ENCODE measurements at places on chromosomes 1 and 21. TPM values are rescaled to one million over a fixed set of nuclear protein-coding genes. Genes with fewer than 3 reads are reported as not detected.

Gene INTS3
- 45.5 TPM for total RNA-seq

Gene MAGOH
- total RNA-seq = 89.5 TPM

DNA sequence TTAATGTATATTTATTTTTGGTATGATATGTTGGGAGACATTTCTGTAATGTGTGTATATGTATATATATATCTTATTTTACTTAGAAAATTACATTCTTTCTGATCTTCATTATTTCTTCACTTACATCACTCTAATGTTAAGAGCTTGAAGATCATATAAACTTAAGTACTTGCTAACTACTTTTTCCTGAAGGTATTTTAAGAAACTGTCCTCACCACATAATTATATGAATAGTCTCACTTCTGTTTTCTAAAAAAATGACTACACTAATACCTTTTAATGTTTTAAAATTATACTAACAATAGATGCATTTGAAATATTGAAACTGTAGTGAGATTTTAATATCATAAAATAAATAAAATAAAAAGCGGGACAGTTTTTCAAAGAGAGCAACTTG is 377.1 kb downstream of the LRRIQ3 start:
- DNase-seq = no peak

- no peak for DNase-seq
These were observed 9.5 kb downstream of the RHEX start for GRCh38 chr1:206062464-206062863.

Gene C21orf58
- total RNA-seq = 28.1 TPM

Gene SCAMP3
- 89.6 TPM for total RNA-seq

- DNase-seq = no peak
These were observed 503.9 kb upstream of the USP24 start for GRCh38 chr1:55718758-55719671.

Gene GREM2
- total RNA-seq = 0.26 TPM

Gene CD160
- total RNA-seq = 0.31 TPM

Gene KIF26B
- total RNA-seq = not detected

- DNase-seq = no peak
These were observed 23.7 kb downstream of the PRRX1 start for GRCh38 chr1:170687621-170688020.

DNA sequence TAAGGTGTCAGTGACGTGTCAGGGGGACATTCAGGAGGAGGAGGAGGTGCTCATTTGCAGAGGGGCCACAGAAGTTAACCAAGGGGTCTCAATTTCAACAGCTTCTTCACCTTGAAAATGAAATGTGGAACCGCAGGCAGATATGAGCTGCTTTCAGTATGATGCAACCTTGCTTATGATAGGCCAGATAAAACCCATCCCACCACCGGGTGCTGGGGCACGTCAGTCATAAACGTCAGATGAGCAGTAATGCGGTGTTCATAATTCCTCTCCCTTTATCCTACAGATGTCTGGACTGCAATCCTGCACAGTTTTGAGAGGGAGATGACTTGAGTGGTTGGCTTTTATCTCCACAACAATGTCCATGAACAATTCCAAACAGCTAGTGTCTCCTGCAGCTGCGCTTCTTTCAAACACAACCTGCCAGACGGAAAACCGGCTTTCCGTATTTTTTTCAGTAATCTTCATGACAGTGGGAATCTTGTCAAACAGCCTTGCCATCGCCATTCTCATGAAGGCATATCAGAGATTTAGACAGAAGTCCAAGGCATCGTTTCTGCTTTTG is 1.7 kb downstream of the PTGFR start:
- DNase-seq = no peak

Gene LDLRAD2
- total RNA-seq = not detected

DNA sequence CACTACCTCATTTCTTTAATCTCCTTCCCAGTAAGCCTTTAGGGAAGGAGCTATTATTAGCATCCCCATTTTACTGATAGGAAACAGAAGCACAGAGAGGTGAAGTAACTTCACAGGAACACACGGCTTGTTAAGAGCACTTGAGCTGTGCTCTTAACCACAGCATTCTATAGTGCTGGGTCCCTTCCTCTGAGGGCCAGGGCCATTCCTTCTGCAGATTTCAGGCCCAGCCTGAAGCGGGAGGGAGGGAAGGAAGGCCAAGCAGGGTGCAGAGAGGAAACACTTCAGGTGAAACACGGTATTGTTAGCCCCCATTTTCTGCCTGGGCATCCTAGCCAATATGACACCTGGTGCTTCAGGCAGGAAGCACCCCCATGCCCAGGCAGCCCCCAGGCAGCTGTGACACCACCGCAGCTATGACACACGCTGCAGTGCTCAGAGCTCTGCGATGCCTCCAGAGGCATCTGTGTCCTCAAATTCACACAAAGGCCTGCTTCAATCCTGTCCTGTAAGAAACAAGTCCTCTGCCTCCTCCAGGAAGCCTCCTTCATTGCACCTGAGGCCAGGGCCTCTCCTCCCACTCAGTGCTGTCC is 4.5 kb upstream of the EXTL1 start:
- no peak for DNase-seq

DNA sequence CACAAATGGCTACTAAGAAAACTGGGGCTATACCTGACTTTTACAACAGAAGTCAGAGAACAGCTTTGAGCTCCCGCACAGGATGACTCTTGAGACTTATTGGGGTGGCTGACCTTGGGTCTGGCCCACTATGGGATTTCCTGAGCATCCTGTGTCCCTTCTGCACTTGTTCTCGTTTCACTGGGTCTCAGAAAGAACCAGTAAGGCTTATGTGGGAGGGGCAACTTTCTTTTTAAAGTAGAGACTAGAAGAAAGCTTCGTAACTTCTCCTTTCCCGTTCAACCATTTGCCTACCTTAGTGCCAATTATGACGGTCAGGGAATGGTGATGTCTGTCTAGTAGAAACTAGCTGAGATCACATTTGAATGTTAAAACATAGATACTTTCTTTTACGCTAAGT is 59.5 kb upstream of the C1orf105 start:
- DNase-seq = no peak

DNA sequence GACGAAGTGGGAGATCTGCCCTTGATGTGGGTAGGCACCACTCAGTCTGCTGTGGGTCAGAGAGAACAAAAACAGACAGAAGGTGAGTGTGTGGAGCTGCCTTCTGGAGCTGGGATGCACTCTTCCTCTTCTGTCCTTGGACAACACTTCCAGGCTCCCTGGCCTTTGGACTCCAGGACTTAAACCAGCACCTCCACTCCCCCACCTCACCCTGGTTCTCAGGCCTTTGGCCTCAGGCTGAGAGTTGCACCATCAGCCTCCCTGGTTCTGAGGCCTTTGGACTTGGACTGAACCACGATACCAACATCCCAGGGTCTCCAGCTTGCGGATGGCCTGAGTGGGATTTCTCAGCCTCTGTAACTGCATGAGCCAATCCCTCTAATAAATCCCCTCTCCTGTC is 68.1 kb upstream of the STUM start:
- DNase-seq = no peak

Gene DNASE2B
- total RNA-seq = not detected

- no peak for DNase-seq
These were observed 106.0 kb downstream of the ESRRG start for GRCh38 chr1:216617081-216617875.

- no peak for DNase-seq
These were observed 55.4 kb upstream of the GREM2 start for GRCh38 chr1:240667351-240667750.

Gene NBPF4
- total RNA-seq = not detected

DNA sequence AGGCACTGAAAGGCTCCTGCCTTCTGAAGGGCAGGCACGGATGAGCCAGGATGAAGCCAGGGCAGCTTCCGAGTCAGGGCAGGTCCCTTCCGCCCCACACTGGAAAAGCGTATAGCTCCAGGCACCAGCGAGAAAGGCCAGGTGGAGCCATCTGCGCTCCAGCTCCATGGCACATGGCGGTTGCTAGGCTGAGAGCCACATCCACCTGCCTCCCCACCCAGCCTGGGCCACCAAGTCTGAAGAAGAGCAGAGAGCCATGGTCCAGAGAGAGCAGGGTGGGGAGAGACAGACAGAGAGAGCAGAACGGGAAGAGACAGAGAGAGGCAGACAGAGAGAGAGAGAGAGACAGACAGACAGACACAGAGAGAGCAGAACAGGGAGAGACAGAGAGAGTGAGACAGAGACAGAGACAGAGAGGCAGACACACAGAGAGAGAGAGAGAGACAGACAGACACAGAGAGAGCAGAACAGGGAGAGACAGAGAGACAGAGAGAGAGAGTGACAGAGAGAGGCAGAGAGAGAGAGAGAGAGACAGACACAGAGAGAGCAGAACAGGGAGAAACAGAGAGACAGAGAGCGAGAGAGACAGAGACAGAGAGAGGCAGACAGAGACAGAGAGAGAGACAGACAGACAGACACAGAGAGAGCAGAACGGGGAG is 5.2 kb downstream of the FNDC10 start:
- DNase-seq = no peak

DNA sequence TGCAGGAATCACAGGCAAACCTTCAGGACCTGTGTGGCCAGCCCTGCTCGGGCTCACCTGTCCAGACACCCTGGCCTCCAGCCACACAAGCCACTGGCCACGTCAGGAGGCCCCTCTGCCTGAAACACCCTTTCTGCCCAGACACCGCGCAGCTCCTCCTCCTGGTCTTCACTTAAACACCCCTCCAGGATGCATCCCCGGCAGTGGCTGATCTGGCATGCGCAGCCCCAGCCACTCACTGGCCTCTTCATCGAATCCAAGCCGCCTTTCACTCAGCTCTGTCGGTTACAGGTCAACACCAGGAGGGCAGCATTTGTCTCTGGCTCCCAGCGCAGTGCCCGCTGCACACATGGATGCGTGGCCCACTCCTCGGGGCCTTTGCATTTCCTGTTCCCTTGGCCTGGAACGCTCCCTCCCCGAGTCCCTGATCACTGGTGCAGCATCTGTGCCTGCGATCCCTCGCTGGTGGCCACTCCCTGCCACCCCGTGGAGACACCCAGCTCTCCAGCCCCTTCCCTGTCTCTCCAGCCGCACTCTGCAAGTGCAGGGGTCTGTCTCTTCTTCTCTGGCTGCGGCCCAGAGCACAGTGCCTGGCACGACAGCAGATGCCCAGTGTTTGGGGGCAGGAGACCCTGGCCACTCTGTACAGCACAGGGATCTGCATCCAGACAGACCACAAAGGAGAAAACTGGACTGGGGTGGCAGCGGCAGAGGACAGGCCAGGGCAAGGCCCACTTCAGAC is 9.4 kb downstream of the TPRG1L start:
- DNase-seq = no peak

GRCh38 chr1:159855709-159856108 is 6.7 kb downstream of the VSIG8 start:
- no peak for DNase-seq

DNA sequence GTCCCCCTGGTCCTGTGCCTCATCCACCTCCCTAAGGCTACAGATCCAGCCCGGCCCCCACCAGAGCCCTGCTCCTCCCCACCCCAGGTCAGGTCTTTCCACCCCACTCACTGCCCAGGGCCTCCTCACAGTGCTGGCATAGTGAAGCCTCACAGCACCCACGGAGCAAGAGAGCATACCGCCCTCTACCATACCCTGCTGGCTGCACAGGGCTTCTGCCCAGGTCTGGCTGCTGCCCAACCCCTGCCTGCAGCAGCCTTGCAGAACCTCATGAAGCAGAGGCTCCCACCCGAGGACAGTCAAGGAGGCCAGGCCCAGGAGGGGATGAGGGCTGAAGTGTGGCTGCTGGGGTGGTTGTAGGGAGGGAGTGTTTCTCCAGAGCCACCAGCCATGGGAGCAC is 19.7 kb upstream of the ARF1 start:
- DNase-seq = no peak

Gene PGLYRP3
- not detected for total RNA-seq

Gene OR2W3
- total RNA-seq = not detected

Gene FMO1
- total RNA-seq = not detected

Gene TLR5
- 0.29 TPM for total RNA-seq

Gene SH2D1B
- not detected for total RNA-seq

GRCh38 chr1:182998482-182998881 is 24.7 kb upstream of the LAMC1 start:
- no peak for DNase-seq

DNA sequence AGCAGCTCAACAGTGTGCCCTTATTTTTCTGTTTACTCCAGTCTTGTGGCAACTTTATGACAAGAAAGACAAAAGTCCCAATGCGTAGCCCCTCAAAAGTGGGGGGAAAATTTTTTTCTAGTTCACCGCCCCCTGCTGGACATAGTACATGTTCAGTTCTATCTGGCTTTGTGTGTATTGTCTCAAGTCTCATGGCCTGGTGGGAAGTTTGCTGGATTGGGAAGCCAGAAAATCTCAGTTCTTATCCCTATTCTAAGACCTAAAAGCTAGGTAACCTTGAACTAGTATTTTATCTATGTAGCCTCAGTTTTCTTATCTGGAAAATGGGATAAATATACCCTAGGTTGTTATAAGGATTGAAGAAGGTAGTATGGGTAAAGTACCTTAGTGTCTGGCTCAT is 55.8 kb upstream of the LDLRAP1 start:
- DNase-seq = peak; percentile 44

- DNase-seq = peak; percentile 71
These were observed 5.7 kb downstream of the LRRC71 start for GRCh38 chr1:156926175-156926574.

DNA sequence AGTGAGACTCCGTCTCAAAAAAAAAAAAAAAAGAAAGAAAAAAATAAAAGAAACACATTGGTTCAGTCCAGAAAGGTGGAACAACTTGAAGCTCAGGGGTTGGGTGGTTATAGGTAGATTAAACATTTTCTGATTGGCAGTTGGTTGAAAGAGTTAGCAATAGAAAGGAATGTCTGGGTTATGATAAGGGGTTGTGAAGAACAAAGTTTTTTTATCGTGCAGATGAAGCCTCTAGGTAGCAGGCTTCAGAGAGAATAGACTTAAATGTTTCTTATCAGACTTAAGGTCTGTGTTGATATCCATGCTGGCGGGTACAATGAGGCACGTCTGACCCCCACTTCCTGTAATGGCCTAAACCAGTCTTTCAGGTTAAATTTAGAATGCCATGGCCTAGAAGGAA is 45.0 kb upstream of the PDE9A start:
- DNase-seq = no peak

Gene S1PR1
- total RNA-seq = 140 TPM

DNA sequence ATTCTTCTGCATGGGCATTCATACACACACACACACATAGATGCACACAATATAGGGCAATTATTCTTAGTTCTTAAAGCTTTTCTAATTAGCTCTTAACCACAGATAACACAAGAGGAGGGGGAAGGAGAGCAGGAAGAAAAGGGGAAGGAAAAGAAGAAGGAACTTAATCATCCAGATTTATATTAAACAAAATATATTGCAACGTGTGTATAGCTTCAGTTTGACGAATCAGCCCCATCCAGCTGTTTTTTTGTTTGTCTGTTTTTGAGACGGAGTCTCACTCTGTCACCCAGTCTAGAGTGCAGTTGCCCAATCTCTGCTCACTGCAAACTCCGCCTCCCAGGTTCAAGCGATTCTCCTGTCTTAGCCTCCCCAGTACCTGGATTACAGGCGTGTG is 21.7 kb upstream of the ANKRD13C start:
- no peak for DNase-seq

- no peak for DNase-seq
These were observed 56.5 kb downstream of the SDC3 start for GRCh38 chr1:30852026-30852425.

Gene S100A7
- total RNA-seq = not detected
